ENCODE measurements at places on chromosomes 4 and X.
A peak's percentile ranks its signal among the peaks of the same experiment; 100 is the strongest.

GRCh38 chr4:104128031-104128849 lies 366.5 kb downstream of the CXXC4 start:
- peak; percentile 1 for DNase-seq

DNA sequence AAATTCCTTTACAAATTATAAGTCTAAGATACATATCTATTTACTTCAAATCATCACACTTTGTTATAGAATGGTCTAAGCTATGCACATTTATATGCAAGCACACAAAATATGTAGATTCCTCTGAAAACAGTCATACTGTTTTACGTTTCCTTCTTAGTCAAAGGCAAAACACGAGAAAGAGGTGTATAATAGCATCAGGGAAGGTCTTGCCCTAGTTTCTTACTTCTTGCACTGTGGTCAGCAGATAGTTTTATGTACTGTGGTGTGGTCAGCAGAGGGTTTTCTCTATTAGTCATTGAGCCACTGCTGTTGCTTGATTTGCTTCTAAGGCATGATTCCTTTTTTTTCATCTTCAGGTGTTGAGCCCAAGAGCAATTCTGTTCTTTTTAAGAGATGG lies 117.7 kb downstream of the ADAM29 start:
- DNase-seq, result no peak

- DNase-seq, result peak; percentile 46
Observed at GRCh38 chr4:75547647-75548387, 8.0 kb upstream of the ODAPH start.

DNA sequence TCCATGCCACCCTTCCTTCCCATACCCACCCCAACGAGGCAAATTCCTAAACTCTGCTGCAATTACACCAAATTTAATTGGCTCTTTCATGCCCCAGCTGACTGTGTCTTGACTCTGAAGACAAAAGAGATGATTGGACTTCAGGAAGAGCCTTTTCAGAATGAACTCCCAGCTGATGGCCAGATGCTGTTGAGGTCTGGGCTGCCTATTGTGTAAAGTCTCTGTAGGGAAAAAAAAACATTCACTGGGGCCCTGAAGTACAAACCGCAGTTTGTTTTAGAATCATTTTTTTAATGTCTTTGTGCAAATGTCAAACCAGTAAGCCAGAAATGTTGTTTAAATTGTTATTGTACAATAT lies 174.8 kb downstream of the HHIP start:
- DNase-seq, result no peak

- DNase-seq, result no peak
Observed at GRCh38 chr4:67460574-67460973, 84.7 kb downstream of the CENPC start.

DNA sequence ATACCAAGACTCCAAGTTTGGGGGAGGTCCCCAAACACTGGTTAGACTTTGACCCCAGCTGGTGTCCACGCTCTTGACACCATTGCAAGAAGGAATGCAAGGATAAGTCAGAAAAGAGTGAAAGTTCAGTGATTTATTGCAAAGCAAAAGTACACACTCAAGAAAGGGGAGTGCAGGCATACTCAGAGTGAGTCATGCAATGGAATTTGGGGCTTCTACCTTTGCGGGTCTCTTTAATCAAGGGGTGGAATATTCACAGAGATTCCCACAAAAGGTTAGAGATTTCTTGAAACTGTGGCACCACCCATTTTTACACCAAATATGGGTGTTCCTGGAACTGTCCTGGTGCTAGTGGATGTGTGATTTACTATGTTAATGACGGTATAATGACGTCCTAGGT lies 5.2 kb upstream of the SMIM10L2A start:
- DNase-seq, result no peak

- DNase-seq, result no peak
Observed at GRCh38 chrX:44903830-44904530, 31.0 kb downstream of the KDM6A start.

DNA sequence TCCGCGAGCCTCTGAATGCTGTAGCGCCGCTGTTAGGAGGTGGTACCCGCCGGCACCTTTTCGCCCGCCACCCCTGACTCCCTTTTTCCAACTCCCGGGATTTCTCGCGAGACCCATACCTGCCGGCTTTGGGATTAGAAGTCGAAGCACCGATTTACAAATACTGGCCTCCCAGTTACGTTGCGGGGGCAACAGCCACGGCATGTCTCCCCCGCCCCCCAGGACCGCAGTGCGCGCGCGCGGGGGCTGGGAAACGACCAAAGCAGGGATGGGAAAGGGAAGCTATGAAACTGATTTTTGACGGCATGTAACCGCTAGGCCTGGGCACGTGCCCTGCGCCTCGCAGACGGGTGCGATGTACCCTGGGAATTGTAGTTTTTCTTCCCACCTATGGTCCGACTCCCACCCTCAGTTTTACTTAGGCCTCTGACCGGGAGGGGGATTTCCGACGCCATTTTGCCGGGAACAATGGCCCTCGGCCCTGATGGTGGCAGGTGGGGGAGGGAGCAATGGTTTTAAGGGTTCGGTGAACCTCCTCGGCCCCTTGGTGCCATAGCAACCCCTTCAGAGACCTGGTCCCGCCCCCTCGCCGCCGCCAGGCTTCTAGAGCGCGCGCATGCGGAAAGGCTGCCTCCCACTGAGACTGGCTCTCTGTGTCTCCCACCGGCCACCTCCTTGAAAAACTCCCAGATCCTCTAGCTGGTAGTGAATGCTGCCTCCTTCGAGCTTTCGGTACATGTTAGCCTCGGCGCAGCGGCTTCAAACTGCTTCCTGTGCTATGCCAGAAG lies 772 bp upstream of the WNK3 start:
- peak; percentile 80 for DNase-seq

DNA sequence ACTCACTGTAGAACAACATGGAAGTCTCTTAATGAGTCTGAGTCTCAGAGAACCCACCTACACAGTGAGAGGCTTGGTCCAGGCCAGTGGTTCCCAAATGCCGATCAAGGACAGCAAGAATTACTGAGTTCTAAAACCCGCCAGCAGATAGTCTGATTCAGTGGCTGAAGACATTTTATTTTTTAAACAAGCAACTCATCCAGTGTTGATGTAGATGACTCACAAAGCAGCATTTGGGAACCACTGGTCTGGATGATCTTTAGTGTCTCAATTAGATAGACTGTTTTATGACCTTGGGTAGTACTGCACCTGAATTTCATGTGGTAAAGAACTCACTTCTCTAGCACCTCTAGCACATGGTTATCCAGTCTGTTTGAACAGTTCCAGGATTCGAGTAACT lies 193.6 kb downstream of the FBXW7 start:
- DNase-seq, result no peak

- DNase-seq, result no peak
Observed at GRCh38 chr4:85726555-85726954, 251.6 kb downstream of the ARHGAP24 start.

DNA sequence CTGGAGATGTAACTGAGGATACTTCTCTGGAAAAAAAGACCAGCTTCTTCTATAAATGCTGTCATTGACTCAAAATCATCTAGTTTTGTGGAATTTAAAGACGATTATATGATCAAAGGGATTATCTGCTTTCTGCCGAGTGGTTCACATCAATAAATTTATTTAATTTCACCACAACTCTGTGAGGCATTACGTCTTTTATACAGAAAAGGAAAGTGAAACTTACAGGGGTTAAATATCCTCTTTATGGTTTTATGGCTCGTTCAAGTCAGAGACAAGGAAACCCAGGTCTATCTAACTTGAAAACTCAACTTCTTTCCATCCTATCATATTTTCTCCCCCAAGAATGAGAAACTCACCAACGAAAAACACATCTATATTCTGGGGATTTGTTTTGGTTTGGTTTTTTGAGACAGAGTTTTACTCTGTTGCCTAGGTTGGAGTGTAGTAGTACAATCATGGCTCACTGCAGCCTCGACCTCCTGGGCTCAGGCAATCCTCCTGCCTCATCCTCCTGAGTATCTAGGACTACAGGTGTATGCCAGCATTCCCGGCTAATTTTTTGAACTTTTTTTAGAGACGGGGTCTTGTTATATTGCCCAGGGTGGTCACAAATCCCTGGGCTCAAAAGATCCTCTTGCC lies 377.9 kb upstream of the EMCN start:
- DNase-seq, result no peak

DNA sequence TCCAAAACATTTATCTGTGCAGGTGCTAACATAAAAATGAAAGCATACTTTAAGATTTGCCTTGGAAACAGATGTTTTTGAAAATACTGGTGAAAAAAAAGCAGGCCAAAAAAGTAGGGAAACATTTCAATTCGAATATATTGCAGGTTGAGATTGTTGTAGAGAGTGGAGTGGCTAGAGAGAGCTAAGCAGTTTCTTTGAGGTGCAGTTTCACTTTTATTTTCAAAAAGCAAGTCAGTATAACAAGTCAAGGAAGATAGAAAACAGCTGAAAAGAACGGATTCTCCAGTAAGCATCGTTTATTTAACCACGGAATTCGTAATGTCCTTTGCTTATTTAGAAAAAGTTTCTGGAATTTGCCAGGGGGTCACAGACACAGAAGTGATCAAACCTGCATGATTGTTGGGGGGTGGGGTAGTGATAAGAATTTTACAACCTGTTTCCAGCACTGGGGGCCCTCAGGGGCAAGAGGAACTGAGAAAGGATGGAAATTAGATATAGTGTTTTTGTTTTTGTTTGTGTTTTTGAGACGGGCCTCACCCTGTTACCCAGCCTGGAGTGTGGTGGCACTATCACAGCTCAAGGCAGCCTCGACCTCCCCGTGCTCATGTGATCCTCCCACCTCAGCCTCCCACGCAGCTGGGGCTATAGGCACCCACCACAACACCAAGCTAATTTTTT lies 175.0 kb downstream of the TENM3 start:
- no peak for DNase-seq

DNA sequence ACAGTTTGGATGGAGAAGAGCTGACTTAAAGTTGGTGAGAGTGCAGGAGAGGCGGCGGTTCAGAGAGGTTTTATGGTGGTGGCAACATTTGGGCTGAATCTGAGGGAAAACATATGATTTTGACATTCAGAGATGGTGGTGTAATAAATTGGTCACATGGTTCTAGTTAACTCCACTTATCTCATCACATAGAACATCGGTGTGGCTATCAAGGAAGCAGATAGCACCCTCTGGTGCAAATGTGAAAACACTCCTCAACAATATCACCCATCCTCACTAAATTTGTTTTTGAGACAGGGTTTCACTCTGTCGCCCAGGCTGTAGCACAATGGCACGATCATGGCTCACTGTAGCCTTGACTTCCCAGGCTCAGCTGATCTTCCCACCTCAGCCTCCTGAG lies 28.8 kb downstream of the SUPT20HL2 start:
- DNase-seq, result no peak

DNA sequence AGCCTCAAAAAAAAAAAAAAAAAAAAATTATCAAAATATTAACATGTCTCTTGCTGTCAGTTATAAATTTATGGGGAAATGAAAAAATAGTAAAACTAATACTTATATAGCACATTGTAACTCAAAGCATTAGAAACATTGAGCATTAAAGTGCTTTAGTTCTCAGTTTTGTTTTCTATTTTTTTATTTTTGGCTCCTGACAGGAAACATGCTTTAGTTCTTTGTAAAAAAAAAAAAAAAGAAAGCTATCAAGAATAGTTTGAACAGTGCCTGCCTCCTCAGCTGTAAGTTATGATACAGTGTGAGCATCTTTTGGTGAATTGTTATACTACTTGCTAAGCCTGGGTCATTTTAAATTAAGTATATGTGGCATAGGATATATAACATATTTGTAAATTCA lies 5.1 kb upstream of the CENPC start:
- DNase-seq, result no peak

GRCh38 chr4:134202166-134202956 lies 772 bp upstream of the PABPC4L start:
- DNase-seq, result no peak

- DNase-seq, result peak; percentile 96
Observed at GRCh38 chrX:54357414-54358377, at the start of gene WNK3. Gene WNK3 (minus strand): TSS chrX:54358046.

DNA sequence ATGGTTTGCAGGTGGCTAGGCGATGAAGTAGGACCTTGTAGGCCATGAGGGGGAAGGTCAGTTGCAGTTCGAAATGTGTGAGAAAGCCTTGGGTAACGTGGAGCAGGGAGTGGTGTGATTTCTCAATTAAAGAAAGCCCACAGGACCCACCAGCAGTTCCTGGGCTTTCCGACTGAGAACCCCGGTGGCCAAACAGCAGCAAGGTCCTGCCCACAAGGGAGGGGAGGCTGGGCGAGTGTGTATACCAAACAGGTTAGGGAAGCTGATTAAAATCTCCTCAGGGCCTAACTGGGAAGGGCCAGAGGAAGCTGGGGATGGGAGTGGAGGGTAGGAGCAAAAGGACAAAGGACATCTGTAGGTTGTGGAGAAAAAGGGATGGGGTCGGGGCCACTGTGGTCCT lies 2.4 kb downstream of the ATP6AP1 start:
- no peak for DNase-seq

- DNase-seq, result no peak
Observed at GRCh38 chr4:169811476-169811875, 53.7 kb upstream of the HPF1 start.

DNA sequence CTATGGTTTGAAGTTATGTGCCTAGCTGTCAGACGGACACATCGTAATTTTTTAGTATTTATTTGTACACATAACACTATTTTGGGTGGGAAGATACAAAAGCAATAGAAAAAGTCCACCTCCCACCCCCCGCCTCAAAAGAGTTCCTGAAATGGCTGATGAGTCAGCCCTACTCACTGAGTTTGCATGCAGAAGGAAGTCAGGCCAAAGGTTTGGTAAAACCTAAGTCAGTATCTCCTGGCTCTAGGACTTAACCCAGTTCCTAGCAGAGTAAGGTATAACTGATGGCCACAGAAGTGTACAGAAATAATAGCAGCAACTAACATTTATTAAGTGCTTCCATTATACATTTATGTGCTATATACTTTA lies 2.9 kb upstream of the KLHL2 start:
- DNase-seq, result no peak

DNA sequence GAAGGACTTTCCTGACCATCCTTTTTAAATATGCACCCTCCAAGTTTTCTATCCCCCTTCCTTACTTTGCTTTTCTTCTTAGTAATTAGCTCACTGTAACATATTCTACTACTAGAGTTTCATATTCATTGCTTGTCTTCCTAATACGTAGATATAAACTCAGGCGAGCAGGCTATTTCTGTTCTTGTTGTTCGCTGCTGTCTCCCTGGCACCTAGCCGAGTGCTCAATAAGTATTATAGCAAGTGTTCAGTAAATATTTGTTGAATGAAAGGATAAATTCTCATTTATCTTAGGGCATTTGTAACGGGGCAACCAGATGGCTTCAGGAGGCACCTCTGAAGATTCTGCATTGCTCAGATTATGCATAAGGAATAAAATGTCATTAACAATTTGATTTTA lies 6.8 kb upstream of the RHOH start:
- no peak for DNase-seq

DNA sequence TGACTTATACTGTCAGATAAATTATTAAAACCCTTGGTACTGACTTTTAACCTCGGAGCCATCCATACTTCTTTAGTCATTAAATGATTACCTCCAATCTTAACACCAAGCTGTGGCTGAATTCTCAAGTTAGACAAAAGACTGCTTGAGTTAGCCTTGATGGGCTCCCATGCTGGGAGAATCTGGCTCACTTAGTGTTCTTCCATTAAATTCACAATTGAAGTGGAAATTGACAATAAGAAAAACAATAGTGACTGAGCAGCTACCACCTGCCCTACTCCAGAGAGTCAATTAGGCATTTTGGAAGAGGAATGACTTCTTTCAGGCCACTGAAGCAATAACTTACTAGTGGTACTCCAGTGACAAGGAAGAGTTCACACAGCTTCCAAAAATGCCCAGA lies 503.0 kb upstream of the CPXCR1 start:
- no peak for DNase-seq
